ENCODE measurements at places on chromosomes 2 and 18. TPM values are rescaled to one million over a fixed set of nuclear protein-coding genes. Genes with fewer than 3 reads are reported as not detected.

GRCh38 chr2:127424598-127425520 is 6.6 kb downstream of the PROC start:
- DNase-seq = no peak

DNA sequence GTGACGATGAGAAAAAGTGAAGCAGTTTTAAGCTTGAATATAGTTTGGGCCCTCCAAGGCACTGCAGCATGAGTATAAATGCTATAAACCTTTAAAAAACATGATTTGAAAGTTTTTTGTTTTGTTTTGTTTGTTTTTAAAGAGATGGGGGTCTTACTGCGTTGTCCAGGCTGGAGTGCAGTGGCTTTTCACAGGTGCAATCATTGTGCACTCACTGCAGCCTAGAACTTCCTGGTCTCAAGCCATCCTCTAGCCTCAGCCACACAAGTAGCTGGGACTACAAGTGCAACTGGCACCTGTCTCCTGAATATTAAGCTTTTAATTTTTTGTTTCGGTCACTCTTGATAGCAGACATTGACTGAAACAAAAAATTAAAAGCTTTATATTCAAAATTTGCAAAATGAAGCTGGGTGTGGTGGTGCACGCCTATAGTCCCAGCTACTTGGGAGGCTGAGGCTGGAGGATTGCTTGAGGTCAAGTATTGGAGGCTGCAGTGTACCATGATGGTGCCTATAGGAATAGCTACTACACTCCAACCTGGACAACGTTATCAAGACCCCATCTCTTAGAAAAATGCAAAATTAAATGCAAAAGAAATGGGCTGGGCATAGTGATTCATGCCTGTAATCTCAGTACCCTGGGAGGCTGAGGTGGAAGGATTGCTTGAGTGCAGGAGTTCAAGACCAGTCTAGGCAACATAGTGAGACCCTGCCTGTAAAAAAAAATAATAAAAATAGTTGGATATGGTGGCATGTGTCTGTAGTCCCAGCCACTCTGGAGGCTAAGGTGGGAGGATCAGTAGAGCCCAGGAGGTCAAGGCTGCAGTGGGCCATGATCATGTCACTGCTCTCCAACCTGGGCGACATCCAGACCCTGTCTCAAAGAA is 15.0 kb downstream of the FZD5 start:
- DNase-seq = no peak

- DNase-seq = no peak
These were observed 18.7 kb upstream of the ATOH8 start for GRCh38 chr2:85734942-85735608.

Gene VWA3B
- 0.43 TPM for total RNA-seq

DNA sequence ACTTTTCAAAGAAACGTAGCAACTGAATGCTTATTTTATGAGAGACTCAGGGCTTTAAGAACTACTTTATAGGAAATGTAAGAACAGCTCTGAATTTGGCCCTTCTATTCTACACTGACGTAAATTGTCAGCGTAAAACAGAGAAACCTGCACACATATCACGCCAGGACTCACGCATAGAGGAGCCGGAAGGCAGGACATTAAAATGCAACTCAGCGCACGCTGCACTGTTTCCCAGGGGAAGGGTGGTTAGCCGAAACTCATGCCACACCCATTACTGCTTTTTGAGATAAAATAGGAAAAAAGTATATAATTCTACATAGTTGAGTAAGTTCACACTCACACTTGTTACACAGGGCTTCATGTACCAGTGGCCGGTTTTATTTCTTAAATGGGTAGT is 7.4 kb downstream of the TUBB6 start:
- no peak for DNase-seq

Measured in activated naive CD4-positive, alpha-beta T cell treated with anti-CD3 and anti-CD28 coated beads for 36 hours (primary cell).